CD8-positive, alpha-beta T cell (primary cell): ENCODE measurements at places on chromosomes 5 and 9.

DNA sequence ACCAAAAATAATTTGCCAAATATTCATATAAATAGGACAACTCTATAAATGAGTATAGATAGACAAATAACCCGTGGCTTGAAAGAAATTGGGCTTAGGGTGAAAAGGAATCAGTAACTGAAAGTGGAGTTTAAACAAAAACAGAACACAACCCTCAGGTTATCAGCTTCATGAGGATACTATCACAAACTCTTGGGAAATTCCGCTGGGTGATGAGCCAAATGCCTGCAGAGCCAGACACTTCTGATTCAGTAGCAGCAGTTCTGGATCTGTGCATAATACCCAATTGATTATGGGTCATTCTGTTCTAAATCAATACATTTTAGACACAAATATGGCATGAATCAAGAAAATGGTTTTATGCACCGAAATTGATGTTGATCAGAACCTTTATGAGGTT is 72.4 kb downstream of the CAMK4 start:
- DNase-seq = no peak

DNA sequence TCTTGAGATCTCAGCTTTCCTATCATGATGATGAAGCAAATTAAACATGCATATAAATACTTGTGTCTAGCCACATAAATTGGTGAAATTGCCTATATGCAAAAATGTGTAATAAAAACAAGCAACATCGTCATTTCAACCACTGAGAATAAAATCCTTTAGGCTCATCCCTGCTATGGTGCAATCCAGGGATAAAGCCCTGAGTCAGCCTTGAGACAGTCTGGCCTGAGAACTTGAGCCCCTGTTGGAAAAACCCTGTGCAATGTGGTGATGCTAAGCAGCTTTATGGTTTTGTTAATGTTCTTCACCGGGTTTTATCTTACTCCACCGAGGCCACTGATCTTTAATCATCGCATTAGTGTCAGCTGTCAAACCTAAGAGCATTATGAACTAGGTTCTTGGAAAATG is 170.5 kb downstream of the DCP2 start:
- DNase-seq = no peak

DNA sequence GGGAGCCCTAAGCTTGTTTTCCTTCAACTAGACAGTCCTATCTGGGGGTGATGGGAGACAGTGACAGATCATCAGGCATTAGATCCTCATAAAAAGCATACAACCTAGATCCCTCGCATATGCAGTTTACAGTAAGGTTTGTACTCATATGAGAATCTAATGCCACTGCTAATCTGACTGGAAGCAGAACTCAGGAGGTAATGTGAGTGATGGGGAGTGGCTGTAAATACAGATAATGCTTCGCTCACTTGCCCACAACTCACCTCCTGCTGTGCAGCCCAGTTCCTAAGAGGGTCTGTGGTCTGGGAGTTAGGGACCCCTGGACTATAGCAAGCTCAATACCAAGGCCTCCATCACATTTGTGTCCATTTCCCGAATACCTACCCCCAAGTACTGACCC is 260.5 kb downstream of the CDK5RAP2 start:
- no peak for DNase-seq

DNA sequence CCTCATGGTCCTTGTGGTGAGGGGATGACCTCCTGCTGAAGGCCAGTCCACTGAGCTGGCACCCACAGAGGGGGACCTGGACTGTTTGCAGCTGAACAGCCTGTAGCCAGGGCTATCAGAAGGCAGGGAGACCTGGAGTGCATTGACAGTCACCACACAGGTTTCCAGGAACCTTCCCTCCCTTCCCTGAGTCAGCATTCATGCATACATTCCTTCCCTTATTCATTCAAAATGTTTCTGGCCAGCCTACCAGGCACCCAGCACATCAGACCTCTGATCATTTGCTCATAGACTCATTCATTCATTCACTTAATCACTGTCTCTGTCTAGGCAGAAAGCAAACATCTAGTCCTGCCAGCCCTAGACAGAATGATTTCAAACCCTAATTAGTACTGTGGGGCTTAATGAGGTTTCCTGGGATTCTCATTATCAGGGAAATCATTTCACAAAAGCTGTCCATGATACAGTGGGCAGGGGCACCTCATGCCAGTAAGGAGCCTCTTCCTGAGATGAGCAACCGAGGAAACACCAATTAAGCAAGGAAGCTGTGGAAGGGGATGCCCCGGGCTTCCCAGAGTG is 110.1 kb upstream of the PPP1R26 start:
- DNase-seq = no peak

DNA sequence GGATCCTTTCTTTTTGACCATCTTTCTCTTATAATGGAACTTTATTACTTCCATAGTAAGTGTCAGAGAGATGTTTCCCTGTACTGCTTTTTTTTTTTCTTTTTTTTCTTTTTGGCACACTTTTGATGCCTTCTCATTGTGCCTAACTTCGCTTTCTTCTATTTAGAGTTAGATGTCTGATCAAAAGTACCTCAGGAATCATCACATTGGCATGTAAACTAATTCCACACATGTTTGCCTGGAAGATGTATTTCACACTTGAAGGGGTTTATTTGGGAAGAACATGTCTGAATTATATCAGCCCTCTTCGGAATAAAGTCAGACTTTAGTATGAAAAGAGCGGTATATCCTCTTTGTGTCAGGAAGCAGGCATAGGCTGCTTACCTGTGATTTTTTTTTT is 35.1 kb downstream of the SMARCA2 start:
- DNase-seq = no peak

DNA sequence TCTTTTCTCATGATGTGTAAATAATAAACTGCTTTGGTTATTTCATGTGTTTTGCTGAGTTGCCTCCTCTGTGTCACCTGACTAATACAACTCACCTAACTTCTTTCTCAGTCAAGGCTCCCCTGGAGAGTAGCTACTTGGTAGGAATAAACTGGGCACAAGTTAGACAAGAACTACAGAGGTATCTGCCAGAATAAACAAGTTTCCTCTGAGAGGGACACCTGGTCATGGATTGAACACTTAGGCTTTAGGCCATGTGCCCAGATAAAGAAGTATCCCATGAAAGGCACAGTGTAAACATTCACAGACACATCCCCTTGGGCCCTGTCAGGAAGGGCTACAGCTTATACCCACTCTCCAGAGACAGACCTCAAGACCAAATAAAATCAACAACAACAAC is 532.5 kb downstream of the KIF4B start:
- no peak for DNase-seq

DNA sequence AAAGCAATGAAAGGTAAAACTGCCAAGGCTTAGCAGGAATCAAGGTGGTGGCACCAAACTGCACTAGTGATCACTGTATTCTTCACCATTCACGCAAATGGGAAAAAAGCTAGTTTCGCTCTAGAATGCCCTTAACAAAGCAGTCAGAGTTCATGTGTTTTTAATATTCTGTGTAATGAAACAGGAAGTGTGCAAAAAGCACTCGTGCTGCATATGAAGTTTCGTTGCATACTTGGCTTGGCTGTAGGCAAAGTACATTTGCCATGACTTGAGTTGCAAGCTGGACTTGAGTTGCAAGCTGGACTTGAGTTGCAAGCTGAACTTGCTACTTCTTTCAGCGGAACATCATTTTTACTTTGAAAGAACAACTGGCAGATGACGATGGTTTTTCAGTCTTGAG is 55.4 kb downstream of the FOXI1 start:
- DNase-seq = no peak

- DNase-seq = no peak
These were observed 454.6 kb downstream of the IRX1 start for GRCh38 chr5:4050203-4050602.

- no peak for DNase-seq
These were observed 11.3 kb downstream of the KLF9 start for GRCh38 chr9:70403166-70403565.

DNA sequence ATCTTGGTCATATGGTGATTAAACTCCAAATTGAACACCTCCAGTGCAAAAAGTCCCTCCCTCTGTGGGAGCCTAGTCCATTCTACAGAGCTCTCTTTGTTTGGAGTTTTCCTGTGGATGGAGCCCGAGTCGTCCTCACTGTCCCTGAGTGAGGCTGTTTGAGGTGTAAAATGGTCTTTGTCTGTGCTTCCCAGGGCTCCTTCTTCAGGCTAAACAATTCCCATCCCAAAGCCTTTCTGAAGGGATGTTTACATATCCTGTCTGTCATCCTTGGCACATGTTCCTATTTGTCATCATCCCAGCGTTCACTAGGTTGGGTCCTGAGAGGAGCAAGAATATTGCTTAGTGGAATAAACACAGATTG is 68.9 kb downstream of the COL27A1 start:
- DNase-seq = no peak

GRCh38 chr5:169801781-169802180 is 164.7 kb downstream of the DOCK2 start:
- DNase-seq = no peak

DNA sequence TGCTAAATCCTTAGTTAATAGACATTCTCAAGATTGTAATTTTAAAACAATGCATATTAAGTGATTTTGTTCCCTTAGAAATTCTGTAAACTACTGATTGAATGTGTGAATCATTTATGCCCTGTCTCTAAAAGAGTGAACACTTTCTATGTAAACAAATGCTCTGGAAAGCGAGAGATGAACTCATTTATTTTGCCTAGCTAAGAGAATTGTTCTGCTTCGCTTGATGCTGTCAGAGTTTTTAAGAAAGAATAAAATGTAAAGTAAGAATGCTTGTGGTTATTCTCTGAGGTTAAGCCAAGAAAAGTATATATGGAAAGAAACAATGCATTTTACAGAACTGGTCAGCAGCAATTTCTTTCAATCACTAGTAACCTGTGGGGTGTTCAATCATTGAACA is 347.4 kb upstream of the NUDT12 start:
- no peak for DNase-seq

DNA sequence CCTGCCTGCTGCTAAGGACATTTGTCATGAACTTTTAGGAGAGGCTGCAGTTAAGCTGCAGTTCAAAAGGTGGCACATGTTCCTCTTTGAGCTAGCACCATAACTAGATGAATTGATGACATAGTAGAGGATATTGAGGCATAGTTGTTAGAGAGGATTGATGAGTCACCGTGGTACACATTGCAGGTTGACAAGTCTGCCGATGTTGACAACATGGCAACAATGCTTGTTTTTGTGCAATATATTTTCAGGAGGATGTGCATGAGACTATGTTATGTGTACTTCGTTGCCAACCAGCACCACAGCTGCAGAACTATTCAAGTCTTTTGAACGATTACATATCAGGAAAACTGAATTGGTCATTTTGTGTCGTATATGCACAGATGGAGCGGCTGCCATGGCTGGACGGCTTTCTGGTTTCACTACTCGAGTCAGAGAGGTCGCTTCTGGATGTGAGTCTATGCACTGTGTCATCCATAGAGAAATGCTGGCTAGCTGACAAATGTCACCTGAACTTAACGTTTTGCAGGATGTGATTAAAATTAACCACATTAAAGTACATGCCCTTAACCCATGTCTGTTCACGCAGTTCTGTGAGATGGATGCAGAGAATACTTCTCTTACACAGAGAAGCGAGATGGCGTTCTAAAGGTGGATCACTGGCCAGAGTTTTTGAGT is 24.2 kb downstream of the ANP32B start:
- DNase-seq = no peak

GRCh38 chr9:36551129-36551528 is 21.6 kb upstream of the MELK start:
- no peak for DNase-seq

DNA sequence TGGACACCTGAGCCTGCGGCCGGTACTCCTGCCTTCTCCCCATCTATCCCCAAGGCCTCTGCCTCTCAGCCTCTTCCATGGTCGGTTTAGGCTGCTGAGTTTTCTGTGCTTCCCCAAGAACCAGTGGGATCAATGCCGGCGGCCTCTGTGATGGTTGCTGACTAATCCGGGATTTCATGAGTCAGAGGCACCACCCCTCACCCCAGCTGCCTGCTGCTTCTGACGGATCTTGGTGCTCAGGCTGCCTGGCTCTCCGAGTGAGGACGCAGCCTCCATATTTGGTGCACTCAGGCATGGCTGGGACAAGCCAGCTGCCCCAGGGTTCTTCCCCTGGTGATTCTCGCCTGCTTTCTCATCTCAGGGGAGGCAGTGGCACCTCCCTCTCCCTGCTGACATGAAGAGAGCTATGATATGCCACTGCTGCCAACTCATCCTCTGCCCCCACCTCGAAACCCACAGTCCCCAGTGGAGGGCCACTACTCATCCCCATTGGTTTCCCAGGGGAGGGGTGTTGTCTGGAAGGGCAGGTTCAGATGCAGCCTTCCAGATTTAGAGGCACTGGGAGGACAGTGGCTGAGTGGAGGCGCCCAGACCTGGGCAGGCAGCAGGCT is 3.3 kb upstream of the MAN1B1 start:
- no peak for DNase-seq

DNA sequence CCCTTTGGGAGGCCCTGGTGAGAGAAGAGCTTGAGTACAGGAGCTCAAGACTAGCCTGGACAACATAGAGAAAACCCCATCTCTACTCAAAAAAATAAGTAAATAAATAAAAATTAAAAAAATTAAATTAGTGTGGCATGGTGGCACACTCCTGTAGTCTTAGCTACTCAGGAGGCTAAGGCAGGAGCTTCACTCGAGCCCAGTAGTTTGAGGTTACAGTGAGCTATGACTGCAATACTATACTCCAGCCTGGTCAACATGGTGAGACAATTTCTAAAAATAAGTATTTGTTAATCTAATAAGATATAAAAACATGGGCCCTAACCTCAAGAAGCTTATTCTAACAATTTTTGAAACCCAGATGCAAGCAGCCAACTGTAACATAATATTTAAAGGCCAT is 7.6 kb downstream of the RNF38 start:
- no peak for DNase-seq

- DNase-seq = no peak
These were observed 93.0 kb downstream of the TEK start for GRCh38 chr9:27202056-27202455.

DNA sequence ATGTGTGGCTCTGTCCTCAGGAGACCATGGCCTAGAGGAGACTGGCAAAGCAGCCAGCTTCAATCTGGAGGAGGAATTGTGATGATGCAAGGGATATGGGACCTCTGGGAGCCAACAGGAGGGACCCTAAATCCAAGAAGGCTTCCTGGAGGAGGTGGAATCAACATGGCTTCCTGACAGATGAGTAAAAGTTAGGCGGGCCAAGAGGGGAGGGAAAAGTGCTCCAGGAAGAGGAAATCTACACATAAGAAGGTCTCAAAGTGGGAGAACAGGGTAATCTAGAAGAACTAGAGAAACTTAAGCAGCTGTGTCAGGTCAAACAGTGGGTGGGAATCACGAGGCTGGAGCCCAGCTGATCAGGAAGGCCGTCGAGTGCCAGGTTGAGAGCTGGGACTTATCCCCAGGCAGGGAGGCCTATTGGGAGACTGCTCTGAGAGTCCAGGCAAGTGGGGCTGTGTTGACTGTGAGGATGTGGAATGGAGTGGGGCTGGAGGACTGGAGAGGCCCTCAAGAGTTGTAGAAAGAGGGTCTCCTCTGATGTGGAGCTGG is 119.1 kb downstream of the C9orf50 start:
- no peak for DNase-seq

- DNase-seq = no peak
These were observed 26.3 kb downstream of the MSX2 start for GRCh38 chr5:174750711-174751110.
